Endothelial cell of umbilical vein (primary cell): ENCODE measurements at places on chromosomes 12 and 14. TPM values are rescaled to one million over a fixed set of nuclear protein-coding genes. Genes with fewer than 3 reads are reported as not detected.

- H3K27ac ChIP-seq = no peak overlapping the region
- no peaks in the 10 kb centered on the region for H3K4me1 ChIP-seq
- H3K36me3 ChIP-seq = no peaks in the 10 kb centered on the region
- no peak for DNase-seq
- H3K27me3 ChIP-seq = no peaks in the 10 kb centered on the region
These were observed 627.0 kb upstream of the FBXO33 start for GRCh38 chr14:40058901-40059897.

GRCh38 chr12:69630191-69630590, 19.5 kb upstream of the LRRC10 start:
- H3K27ac ChIP-seq = no peak overlapping the region
- H3K36me3 ChIP-seq = no peaks in the 10 kb centered on the region
- no peak overlapping the region for H3K4me3 ChIP-seq
- H3K4me1 ChIP-seq = no peaks in the 10 kb centered on the region
- H3K27me3 ChIP-seq = no peaks in the 10 kb centered on the region

- H3K27ac ChIP-seq = no peak overlapping the region
- DNase-seq = no peak
- H3K4me1 ChIP-seq = no peaks in the 10 kb centered on the region
- H3K4me3 ChIP-seq = no peak overlapping the region
- no peaks in the 10 kb centered on the region for H3K27me3 ChIP-seq
These were observed 26.5 kb upstream of the STK38L start for GRCh38 chr12:27217590-27217989.

DNA sequence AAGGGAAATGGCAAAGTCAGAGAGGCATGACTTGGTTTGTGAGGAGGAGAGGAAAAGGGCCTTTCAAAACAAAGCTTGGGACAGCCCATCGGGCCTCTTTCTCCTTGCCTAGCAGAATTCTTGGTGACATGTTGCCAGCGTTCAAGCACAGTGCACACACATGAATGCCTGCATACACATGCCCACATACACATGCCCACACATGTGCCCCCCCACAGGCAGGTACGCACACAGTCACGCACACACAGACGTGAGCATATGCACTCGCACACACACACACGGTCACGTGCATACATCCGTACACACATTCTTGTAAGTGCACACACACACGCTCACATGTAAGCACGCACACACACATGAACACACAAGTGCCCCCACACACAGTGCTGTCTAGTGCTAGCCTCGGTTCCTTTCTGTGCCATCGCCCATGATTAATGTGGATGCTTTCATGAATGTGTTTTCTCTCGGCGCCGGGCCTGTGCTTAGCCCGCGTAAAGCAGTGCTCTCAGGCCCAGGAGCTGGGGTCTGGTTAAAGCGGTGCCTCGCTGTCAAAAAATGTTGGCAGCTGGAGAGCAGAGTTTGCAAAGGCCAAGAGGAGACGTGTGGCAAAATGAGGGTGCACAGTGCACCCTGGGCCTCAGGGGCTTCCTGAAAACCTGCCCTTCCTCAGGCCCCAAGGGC, 328.8 kb upstream of the DIO3 start:
- no peaks in the 10 kb centered on the region for H3K4me1 ChIP-seq
- DNase-seq = no peak
- no peaks in the 10 kb centered on the region for H3K27me3 ChIP-seq
- H3K36me3 ChIP-seq = no peaks in the 10 kb centered on the region

DNA sequence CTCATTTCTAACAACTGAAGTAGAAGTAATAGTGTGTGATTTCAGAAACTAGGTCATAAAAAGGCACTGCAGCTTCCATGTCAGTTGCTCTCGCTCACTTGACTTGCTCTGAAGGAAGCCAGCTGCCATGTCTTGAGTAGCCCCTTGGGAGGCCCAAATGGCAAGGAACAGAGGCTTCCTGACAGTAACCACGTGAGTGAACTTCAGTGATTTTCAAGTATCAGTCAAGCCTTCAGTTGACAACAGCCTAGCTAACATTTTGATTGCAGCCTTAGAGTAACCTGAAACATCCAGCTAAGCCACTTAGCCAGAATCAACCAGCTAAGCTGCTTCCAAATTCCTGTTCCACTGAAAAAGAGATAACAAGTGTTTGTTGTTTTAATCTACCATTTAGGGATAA, 26.7 kb downstream of the TOGARAM1 start:
- no peak for DNase-seq
- no peaks in the 10 kb centered on the region for H3K4me1 ChIP-seq
- H3K27me3 ChIP-seq = no peaks in the 10 kb centered on the region
- no peak overlapping the region for H3K27ac ChIP-seq
- no peaks in the 10 kb centered on the region for H3K36me3 ChIP-seq
- no peak overlapping the region for H3K4me3 ChIP-seq

Gene CELA1
- not detected in 2 replicates for total RNA-seq

DNA sequence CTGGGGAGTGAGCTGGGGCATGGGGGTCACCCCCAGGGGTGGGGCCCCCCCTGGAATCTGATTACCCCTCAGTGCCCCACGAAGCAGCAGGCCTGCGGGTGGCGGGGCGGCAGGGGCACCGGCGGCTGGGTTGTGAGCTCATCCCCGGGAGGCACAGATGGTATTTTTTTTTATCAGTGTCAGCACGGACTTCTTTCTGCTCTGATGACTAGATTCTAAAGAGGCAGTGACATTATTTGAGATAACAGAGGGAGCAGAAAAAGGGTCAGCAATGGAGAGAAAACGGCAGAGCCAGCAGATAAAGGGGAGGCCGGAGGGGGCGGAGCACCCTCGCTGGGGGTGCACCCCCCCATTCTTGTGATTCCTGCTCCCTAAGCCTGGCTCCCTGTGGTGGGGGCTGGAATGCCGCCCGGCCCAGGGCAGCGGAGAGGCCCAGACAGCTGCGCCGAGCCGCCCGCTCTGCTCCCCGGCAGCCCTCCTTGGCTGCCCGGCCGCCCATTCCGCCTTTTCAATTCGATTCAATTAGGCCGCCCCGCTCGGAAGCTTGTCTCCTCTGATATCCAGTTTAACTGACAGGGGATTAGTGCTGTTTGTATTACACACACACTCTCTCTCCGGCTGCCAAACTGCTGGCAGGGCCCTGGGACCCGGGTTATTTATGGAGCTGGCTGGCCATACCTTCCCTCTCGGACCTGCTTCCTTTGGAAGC, 32.9 kb downstream of the MVK start:
- no peaks in the 10 kb centered on the region for H3K4me1 ChIP-seq
- peaks cover 7% of the 10 kb centered on the region for H3K27me3 ChIP-seq
- no peak overlapping the region for H3K27ac ChIP-seq
- no peak overlapping the region for H3K4me3 ChIP-seq
- no peaks in the 10 kb centered on the region for H3K36me3 ChIP-seq
- no peak for DNase-seq

Gene FSCB
- not detected in 2 replicates for total RNA-seq

DNA sequence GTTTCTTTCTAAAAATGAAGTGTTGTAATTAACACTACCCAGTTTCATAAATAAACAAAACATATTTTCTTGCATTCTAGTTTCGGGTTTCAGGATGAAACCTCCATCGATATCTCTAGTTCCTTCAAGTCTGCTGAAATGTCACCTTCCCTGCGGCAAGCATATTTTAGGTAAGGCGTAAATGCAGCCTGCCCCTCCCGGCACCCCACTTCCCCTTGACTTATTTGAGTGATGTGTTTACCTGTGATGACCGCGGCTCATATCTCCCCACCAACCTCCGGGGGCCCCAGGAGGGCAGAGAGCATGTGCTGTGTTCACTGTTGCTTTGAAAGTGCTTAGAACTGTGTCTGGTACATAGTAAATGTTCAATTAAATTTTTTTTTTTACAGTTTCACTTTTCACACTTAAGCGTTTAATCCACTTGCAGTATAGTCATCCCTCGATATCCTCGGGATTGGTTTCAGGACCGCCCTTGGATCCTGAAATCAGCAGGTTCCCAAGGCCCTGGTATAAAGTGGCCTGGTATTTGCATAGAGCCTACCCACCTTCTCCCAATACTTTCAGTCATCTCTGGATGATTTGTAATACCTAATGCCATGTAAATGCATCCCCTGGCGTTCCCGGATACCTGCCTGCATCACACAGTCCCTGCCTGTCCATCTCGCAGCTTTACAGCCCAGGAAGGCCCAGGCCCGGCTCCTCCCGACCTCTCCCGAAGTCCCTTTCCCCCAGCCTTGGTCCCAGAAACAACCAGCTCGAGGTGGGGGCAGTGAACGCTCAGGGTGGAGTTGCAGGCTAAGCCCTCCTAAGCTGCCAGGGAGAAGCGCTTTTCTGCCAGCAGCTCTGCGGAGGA, 40.2 kb upstream of the FBRSL1 start:
- H3K36me3 ChIP-seq = no peaks in the 10 kb centered on the region
- no peak for DNase-seq
- no peaks in the 10 kb centered on the region for H3K4me1 ChIP-seq
- H3K4me3 ChIP-seq = no peak overlapping the region

GRCh38 chr12:121804417-121805111, 755 bp downstream of the SETD1B start:
- H3K27me3 ChIP-seq = no peaks in the 10 kb centered on the region
- peaks cover 15% of the 10 kb centered on the region for H3K36me3 ChIP-seq

- H3K4me1 ChIP-seq = peaks cover 24% of the 10 kb centered on the region
- no peaks in the 10 kb centered on the region for H3K36me3 ChIP-seq
These were observed 1.1 kb upstream of the FAR2 start for GRCh38 chr12:29147731-29148595.

Gene LTBP2
- total RNA-seq = 264 and 268 TPM in 2 replicates

- peak; percentile 11 for DNase-seq
- H3K27me3 ChIP-seq = no peaks in the 10 kb centered on the region
- H3K36me3 ChIP-seq = no peaks in the 10 kb centered on the region
- H3K4me3 ChIP-seq = no peak overlapping the region
These were observed 153.0 kb upstream of the DIO2 start for GRCh38 chr14:80364274-80364673.

Gene ABHD4
- 22.4 and 34.8 TPM in 2 replicates for total RNA-seq

GRCh38 chr14:41302776-41303175, 303.9 kb upstream of the LRFN5 start:
- DNase-seq = no peak
- H3K4me1 ChIP-seq = no peaks in the 10 kb centered on the region
- H3K27ac ChIP-seq = no peak overlapping the region
- H3K27me3 ChIP-seq = no peaks in the 10 kb centered on the region
- H3K36me3 ChIP-seq = no peaks in the 10 kb centered on the region

Gene LRTM2
- not detected in 2 replicates for total RNA-seq

Gene AP1G2
- total RNA-seq = 30.5 and 39.0 TPM in 2 replicates

Gene CCDC177
- not detected in 2 replicates for total RNA-seq

DNA sequence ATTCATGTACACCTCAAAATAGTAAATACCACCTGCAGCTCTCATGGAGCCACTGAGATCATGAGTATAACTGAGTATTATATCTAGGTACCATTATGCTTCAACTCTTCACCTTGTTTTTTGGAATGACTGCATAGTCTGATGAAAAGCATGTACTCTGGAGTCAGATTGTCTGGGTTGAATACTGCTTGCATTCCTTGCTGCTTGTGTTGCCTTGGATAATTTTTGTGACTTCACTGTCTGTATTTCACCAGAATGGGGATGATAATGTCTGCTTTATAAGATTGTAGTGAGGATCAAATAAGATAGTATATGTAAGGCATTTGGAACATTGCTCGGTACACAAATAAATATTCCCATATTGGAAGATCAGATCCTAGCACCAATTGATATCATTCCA, 54.2 kb downstream of the SUSD6 start:
- H3K4me1 ChIP-seq = peaks cover 15% of the 10 kb centered on the region
- H3K27me3 ChIP-seq = no peaks in the 10 kb centered on the region
- DNase-seq = no peak
- no peaks in the 10 kb centered on the region for H3K36me3 ChIP-seq
- H3K4me3 ChIP-seq = no peak overlapping the region

Gene MGP
- 284 and 398 TPM in 2 replicates for total RNA-seq

Gene SIX6
- total RNA-seq = not detected in 2 replicates

Gene CLMN
- total RNA-seq = 8.4 and 9.6 TPM in 2 replicates

Gene PRB2
- not detected in 2 replicates for total RNA-seq

Gene RD3L
- not detected in 2 replicates for total RNA-seq

DNA sequence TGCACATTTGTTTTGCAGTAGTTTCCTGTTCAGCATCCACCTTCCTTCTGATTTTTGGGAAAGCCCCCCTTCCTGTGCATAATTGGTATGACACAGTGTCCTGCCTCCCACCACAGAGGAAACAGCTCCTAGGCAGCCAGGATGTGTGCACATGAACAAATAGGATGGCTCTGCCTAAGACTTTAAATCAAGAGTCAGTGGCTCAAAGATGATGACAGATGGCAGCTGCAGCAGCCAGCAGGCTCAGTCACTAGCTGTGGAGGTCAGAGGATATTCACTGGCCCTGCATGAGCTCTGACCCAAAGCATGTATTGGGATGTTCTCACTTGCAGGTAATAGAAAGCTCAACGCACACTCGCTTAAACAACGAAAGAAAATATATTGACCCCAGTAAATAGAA, 90.3 kb downstream of the KCNK10 start:
- no peak overlapping the region for H3K4me3 ChIP-seq
- DNase-seq = no peak
- H3K36me3 ChIP-seq = no peaks in the 10 kb centered on the region
- no peaks in the 10 kb centered on the region for H3K27me3 ChIP-seq

Gene TAS2R14
- total RNA-seq = 3.0 and 4.2 TPM in 2 replicates

DNA sequence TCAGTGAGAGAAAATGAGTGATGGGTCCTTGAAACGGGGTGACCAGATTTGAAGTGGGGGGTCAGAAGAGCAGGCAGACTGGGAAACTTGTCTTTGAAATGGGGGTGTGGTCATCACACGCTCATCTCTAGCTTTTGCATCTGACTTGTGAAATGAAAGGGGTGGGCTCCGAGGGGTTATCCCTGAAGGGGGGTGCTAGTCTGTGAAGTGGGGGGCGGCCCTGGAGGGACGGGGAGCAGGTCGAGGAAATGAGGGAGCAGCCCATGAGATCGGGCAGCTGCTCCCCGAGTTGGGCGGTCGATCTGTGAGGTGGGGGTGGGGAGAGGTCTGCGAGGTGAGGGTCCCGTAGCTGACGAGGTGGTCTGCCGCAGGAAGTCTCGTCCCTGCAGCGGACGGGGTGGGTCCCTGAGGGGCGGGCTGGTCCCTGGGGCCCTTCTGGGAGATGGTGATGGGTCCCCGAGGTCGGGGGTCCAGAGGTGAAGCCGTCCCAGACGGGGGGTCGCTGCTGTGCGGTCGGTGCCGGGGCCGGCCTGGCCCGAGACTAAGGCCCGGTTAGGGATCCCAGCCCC, 542 bp downstream of the PXN start:
- peak overlapping the region; percentile 65 for H3K4me3 ChIP-seq
- H3K27me3 ChIP-seq = no peaks in the 10 kb centered on the region
- peaks cover 49% of the 10 kb centered on the region for H3K4me1 ChIP-seq
- no peak for DNase-seq
- H3K27ac ChIP-seq = peak overlapping the region; percentile 58

DNA sequence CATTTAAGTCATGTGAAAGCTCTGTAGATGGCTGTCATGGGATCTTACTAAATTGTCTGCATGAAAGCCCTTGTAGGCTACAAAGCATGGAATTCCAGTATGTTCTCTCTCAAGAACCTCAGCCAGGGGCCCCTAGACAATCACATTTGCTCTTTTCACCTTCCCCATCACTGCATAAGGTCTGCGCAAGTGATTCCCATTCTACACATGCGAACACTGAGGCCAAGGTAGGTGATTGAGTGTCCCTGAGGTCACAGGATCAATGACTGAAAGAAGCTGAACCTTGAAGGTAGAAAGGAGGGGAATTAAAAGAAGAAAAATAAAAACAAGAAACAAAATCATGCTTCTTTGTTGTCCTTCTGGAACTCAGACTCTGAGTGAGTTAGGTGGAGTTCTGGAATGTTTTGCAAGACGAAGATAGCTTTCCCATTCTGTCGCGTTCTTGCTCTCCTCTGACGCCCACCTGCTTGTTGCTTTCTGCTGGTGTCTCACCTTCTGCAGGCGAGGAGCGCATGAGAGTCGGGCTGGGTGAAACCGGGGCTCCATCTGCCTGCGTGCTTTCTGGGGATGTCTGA, 79.9 kb downstream of the SPRING1 start:
- no peak overlapping the region for H3K27ac ChIP-seq
- H3K27me3 ChIP-seq = peaks cover 7% of the 10 kb centered on the region
- H3K4me1 ChIP-seq = no peaks in the 10 kb centered on the region
- no peak overlapping the region for H3K4me3 ChIP-seq
- no peaks in the 10 kb centered on the region for H3K36me3 ChIP-seq
- DNase-seq = no peak

Gene PMCH
- total RNA-seq = 1.1 and 1.8 TPM in 2 replicates
